Stimulated activated CD8-positive, alpha-beta memory T cell treated with anti-CD3 and anti-CD28 coated beads, Interleukin-7, amount 100 ng/mL, for 1 hour (primary cell): ENCODE measurements at places on chromosomes 7 and 10.

- DNase-seq: no peak
Observed at GRCh38 chr7:41942468-41943093, 239.7 kb upstream of the INHBA start.

DNA sequence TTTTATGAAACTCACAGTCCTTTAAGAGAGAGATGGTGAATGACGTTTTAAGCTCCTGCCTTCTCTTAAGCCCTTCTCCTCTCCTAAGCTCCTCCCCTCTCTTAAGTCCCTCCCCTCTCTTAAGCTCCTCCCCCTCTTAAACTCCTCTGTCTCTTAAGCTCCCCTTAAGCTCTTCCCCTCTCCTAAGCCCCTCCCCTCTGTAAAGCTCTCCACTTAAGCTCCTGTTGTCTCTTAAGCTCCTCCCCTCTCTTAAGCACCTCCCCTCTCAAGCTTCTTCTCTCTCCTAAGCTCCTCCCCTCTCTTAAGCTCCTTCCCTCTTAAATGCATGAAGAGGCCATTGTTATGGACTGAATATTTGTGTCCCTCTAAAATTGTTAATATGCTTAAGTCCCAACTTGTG is 1180.6 kb upstream of the AUTS2 start:
- no peak for DNase-seq

- no peak for DNase-seq
Observed at GRCh38 chr7:128788446-128789412, 3.0 kb upstream of the CCDC136 start.

DNA sequence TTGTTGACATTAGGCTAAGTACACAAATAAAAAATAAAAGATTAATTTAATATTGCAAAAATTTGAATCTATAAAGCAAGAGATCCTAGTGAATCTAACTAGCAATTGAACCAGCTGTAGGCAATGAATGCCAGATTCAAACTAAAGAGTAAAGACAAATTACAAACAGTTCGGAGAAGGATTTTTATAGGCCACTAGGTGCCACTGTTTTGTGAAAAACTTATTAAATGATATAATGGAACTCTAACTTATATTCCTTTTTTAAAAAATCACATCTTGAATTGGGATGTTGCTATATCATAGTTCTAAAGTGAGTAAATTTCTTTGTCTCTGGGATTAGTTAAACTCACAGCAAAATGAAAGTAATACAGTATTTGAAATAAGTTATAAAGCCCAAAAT is 39.1 kb upstream of the GNAI1 start:
- no peak for DNase-seq

GRCh38 chr10:93871671-93872204 is 22.0 kb upstream of the SLC35G1 start:
- DNase-seq: no peak

- no peak for DNase-seq
Observed at GRCh38 chr10:125097409-125098070, 62.8 kb downstream of the CTBP2 start.

GRCh38 chr10:132547421-132547861 is 9.9 kb downstream of the INPP5A start:
- no peak for DNase-seq

GRCh38 chr10:80382989-80383388 is 25.4 kb upstream of the PRXL2A start:
- DNase-seq: peak; percentile 12

DNA sequence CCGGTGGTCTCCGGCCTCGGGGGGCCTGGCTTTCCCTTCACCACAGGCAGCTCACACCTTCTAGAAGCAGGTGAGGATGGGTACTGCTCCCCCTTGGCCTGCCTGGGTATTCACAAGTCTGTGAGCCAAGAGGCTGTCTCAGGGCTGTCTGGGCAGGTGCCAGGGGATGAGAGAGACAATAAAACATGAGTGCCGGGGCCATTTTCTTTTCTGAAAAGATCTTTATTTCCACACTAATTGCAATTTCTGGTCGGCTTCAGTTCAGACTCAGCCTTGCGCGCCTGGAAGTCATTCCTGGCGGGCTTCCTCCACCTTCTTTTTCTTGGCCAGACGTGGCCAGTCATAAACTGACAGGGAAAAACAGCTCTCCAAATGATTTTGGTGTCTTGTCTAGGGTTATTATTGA is 171.2 kb downstream of the ARHGAP12 start:
- DNase-seq: no peak

- no peak for DNase-seq
Observed at GRCh38 chr10:111360260-111360925, 283.6 kb downstream of the ADRA2A start.

GRCh38 chr7:102318482-102318971 is 31.9 kb downstream of the SH2B2 start:
- no peak for DNase-seq

GRCh38 chr10:71081229-71081560 is 131.2 kb upstream of the UNC5B start:
- DNase-seq: no peak

DNA sequence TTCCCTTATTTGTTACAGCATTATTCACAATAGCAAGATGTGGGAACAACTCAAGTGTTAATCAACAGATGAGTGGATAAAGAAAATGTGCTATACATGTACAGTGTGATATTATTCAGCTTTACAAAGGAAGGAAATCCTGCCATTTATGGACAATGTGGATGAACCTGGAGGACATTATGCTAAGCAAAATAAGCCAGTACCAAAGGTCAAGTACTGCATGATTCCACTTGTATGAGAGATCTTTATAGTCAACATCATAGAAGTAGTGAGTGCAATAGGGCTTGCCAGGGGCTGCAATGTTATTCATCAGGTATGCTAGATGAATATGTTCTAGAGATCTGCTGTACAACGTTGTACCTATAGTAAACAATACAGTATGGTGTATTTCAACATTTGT is 138.5 kb upstream of the AGR3 start:
- no peak for DNase-seq

GRCh38 chr7:35820858-35821257 is 20.0 kb downstream of the SEPTIN7 start:
- DNase-seq: no peak

DNA sequence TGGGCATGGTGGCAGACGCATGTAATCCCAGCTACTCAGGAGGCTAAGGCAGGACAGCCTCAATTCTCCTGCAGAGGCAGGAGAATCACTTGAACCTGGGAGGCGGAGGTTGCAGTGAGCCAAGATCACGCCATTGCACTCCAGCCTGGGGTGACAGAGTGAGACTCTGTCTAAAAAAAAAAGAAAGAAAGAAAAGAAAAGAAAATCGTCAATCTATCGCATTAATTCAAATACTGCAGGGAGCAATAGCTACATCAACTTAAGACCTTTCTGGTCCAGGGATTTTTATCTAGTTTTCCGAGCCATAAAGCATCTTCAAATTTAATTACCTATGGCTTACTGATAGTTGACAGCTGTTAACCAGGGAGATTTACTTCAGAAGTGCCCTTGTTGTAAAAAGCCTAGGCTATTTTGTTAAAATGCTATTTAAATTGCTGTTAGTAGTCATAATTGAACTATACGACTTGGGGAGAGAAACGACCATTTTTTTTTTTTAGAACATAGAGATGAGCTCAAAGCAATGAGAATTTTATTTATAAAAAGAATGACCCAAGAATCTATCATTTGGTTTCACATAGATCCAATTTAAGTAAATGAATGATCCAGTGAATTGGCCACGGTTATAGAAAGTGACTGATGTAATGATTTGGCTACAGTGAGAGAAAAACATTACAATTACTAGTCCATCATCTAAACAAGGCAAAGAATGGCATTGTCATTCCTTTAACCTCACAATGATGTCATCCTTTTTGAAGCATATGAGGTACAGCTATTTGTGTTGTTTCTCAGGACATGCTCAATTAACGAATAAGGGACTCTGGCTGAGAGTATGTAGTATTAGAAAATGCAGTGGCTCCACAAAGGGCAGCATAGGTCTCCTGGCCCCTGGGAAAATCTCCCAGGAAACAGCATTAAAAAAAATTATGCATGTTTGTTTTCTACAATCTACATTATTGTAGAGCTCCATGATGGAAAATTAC is 85.3 kb downstream of the SEMA3C start:
- no peak for DNase-seq
